ENCODE measurements at places on chromosomes 13 and 19.

GRCh38 chr13:34408640-34409039 lies 533.4 kb upstream of the NBEA start:
- DNase-seq = no peak

- peak; percentile 4 for DNase-seq
Observed at GRCh38 chr13:24911133-24911908, 147.4 kb downstream of the RNF17 start.

- no peak for DNase-seq
Observed at GRCh38 chr13:74771964-74772363, 637.8 kb upstream of the KLF12 start.

DNA sequence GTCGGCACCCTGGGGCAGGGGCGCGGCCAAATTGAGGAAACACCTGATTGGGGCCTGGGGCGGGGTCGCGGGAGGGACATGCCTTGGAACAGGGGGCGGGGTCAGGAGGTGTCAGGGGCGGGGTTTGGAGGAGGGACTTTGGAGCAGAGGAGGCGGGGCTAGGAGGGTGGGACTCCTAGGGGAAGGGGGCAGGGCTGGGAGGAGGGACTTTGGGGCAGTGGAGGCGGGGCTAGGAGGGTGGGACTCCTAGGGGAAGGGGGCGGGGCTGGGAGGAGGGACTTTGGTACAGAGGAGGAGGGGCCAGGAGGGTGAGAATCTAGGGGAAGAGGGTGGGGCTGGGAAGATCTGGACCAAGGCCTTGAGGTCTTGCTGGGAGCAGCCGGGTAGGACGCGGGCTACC lies 21.9 kb downstream of the GRIN2D start:
- peak; percentile 88 for DNase-seq

GRCh38 chr13:95494082-95494681 lies 58.3 kb upstream of the CLDN10 start:
- no peak for DNase-seq

GRCh38 chr19:16094360-16095070 lies 17.2 kb upstream of the RAB8A start:
- DNase-seq = no peak

GRCh38 chr13:27001705-27002104 lies 169.9 kb downstream of the USP12 start:
- DNase-seq = no peak

- no peak for DNase-seq
Observed at GRCh38 chr13:54029226-54029625, 1000.6 kb downstream of the OLFM4 start.

- no peak for DNase-seq
Observed at GRCh38 chr13:108662528-108662927, 33.1 kb downstream of the MYO16 start.

GRCh38 chr13:60379837-60380565 lies 17.0 kb upstream of the TDRD3 start:
- DNase-seq = no peak

GRCh38 chr19:39467941-39468340 lies 12.7 kb upstream of the TIMM50 start:
- no peak for DNase-seq

DNA sequence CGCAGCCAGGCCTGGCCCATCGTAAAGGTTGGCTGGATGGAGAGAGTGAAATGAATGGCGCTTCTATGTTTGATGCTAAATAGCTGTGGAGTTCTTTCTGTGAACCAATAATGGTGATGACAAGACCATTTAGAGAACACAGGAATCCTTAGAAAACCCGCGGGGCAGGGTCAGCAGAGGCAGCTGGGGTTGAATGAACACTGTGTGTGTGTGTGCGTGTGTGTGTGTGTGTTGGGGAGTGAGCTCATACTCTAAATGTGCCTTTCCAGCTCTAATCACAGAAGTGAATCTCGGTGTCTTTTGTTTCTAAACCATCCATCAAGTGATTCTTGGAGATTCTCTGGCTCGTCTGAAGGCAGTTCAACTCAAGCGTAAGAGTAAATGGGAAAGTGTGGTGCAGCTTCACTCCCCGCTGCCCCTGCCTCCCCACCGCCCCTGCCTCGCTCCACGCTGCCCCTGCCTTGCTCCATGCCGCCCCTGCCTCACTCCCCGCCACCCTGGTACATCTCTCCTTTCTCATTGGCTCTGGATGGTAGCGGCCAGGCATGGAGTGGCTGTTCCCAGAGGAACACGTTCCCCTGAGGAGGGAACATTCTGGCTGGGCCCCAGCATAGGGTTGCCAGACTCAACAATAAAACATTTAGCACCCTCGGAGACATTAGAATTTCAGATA lies 21.2 kb downstream of the TMPRSS9 start:
- no peak for DNase-seq

- no peak for DNase-seq
Observed at GRCh38 chr19:18975011-18975410, 34.0 kb upstream of the HOMER3 start.

DNA sequence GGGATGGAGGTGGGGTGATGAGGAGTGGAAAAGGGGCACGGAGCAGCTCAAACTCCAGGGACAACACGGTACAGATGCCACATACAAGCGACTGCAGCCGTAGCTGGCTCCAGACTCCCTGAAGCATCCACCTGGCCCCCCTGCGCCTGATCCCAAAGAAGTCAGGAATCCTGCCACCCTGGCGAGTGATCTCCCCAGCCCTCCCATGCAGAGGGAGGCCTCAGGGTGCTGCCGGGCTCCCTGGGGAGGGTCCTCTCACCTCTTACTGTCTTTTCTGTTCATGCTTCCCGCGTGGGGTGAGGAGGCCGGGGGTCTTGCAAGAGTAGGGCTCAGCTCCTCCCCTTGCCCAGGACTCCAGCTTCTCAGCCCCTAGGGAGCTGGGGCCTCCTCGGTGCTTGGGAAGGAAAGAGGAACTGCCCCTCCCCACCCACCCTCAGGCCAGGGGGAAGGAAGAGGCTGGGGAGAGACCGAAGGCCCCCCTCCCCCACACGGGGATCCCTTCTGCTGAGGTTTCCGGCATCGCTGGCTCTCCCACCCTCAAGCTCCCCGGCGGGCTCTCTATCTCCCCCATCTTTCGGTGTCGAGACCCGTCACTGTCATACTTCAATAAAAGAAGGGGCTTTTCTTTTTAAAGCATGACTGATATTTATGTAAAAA lies at the start of gene RASGRP4:
Gene RASGRP4, minus strand, starts transcription at position 410 of the 657 bp plus-strand sequence. Its CDS starts 128 bp downstream, at position 282.
- peak; percentile 65 for DNase-seq

GRCh38 chr19:33519416-33519815 lies 2.2 kb downstream of the PEPD start:
- no peak for DNase-seq

- no peak for DNase-seq
Observed at GRCh38 chr13:70183041-70183440, 74.8 kb upstream of the KLHL1 start.

GRCh38 chr13:113607889-113608635 lies 23.5 kb downstream of the TFDP1 start:
- no peak for DNase-seq

- DNase-seq = no peak
Observed at GRCh38 chr19:31383553-31383952, 34.3 kb upstream of the TSHZ3 start.

GRCh38 chr13:77409412-77409811 lies 82.5 kb upstream of the MYCBP2 start:
- no peak for DNase-seq

GRCh38 chr19:46639358-46640182 lies 3.6 kb upstream of the GNG8 start:
- DNase-seq = no peak

- no peak for DNase-seq
Observed at GRCh38 chr13:100063906-100064305, 25.0 kb upstream of the PCCA start.

- DNase-seq = no peak
Observed at GRCh38 chr13:36559375-36559774, 114.4 kb upstream of the SERTM1 start.

DNA sequence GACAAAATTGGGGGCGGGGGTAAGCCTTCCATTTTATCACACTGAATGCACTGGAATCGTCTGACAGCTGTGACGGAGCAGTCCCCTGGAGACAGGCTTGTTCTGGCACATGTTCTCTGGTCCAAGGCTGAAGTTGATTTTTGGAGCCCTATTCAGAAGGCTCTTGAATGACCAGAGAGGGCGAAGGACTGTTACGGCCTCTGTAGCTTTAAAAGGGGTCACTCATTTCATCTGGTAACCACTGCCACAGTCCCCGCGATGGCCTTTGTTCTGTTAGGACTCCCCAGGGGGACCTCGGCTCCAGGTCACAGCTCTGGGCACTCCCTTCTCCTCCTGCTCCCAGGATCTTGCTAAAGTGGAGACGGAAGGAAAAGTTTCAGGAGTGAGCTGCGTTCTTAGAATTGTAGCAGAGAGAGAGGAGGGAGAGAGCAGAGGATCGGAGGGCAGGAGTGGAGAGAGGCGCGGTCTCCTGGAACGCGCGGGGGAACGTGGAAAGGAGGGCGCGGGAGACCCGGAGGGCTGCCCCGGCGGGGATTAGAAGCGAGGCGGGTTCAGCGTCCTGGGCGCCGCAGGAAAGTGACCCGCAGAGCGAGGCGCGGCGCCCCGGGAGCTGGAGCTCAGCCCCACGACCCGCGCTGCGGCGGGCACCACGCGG lies 134.3 kb upstream of the MYO16 start:
- no peak for DNase-seq

DNA sequence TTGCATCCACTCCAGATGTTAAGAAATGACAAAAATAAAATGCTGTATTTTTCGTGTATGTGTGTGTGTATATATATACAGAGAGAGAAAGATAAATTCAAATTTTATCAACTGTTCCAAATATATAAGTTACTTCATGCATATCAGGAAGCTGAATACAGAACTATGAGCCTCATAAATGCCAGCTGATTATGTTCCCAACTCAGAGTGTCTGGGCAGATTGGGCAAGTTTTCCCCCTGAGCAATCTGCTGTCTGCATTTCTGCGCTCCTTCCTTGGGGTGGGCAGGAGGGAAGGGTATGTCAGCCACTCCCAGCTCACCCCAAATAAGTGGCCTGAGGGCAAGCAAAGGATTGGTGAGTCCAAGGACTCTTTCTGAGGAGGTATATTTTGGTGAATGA lies 154.1 kb downstream of the DCLK1 start:
- DNase-seq = no peak

DNA sequence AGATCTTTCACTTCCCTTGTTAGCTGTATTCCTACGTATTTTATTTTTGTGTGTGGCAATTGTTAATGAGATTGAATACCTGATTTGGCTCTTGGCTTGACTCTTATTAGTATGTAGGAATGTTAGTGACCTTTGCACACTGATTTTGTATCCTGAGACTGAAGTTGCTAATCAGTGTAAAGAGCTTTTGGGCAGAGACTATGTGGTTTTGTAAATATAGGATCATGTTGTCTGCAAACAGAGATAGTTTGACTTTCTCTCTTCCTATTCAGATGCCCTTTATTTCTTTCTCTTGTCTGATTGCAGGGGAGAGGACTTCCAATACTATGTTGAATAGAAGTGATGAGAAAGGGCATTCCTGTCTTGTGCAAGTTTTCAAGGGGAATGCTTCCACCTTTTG lies 160.3 kb upstream of the PCDH20 start:
- DNase-seq = no peak

Measured in stimulated activated CD4-positive, alpha-beta T cell treated with anti-CD3 and anti-CD28 coated beads, Interleukin-1b, Interleukin-23, amount 100 ng/mL, for 48 hours (primary cell).